ENCODE measurements at places on chromosomes 1 and 21.

DNA sequence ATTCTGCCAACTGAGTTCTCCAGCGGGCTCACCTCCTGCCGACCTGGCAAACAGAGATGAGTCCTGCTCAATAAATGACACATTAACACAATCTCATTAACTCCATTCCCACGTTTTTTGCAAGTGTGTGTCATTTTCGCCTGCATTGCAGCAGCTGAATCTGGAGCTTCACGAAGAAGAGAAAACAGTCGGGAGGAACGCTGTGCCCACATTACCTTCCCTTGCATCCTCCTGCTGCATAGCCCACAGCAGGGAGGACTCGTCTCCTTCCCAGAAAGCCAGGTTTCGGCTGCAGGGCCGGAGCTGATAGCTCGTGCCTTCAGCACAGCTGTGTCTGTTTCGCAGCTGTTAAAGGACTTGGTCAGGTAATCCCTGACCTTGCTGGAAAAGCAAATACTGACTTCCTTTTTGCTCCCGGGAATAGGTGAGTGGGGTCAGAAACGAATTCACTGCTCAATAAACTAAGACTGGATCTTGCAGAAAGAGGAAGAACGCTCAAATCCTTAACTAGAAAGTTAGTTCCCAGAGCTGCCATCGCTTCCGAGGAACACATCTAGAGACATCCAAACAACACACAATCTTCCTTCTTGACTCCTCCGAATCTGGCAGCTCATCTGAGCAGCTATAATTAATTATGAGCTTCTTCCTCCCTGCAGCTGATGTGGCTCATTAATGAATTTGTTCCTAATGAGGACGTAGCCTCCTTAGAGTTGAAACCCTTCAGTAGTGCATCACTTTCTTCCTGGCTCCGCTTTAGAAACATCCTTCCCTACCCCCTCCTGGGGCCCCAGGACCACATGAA is 33.0 kb downstream of the KANK4 start:
- no peak for DNase-seq

- DNase-seq = no peak
Measured at GRCh38 chr1:243354511-243355153, 98.8 kb downstream of the SDCCAG8 start.

DNA sequence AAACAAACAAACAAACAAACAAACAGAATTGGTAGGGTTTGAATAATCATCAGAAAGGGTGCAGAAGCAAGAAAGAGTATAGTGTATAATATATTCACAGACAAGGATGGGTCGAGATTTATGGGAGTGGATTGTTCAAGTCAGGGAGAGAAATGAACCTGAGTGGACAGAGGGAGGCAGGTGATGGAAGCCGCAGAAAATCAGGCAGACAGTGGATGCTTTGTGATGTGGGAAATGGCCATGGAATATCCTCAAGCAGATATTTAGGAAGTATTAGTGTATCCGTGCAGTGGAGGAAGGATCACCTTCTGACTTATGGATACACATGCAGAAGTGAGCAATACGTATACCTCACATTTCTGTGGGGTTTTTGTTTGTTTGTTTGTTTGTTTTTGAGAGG is 14.0 kb upstream of the SLC45A1 start:
- no peak for DNase-seq

DNA sequence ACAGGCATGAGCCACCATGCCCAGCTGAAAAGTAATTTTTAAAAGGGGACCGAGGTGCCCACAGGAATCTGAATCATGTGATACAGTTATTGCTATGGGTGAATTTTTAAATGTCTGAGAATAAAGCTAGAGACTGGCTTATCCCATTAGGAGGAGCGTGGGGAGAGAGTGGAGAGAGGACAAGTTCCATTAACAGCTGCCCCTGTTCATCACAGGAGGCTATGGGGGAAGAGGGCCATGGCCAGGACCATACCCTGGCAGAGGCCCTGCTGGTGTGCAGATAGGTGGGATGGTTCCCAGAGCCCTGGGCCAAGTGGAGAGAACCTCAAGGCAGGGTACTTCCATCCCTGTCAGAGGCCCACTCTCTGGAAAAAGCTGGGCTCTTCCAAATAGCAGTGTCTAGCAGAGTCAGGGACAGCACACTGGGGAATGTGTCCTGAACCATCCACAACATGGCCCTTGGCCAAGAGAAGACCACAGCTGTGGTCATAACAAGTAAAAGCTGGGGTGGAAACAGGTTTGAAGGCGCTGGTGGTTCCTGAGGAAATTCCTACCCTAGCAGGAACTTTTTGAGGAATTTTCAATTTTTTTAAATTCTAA is 13.7 kb upstream of the ZNF691 start:
- no peak for DNase-seq
